ENCODE measurements at places on chromosomes 12 and 14.

GRCh38 chr12:14111230-14111865, 129.9 kb upstream of the GRIN2B start:
- no peak for DNase-seq

GRCh38 chr12:54052438-54053002, 1.1 kb upstream of the HOXC4 start:
- DNase-seq = no peak

- DNase-seq = no peak
These were observed 265.9 kb upstream of the PLEKHG7 start for GRCh38 chr12:92436856-92437255.

DNA sequence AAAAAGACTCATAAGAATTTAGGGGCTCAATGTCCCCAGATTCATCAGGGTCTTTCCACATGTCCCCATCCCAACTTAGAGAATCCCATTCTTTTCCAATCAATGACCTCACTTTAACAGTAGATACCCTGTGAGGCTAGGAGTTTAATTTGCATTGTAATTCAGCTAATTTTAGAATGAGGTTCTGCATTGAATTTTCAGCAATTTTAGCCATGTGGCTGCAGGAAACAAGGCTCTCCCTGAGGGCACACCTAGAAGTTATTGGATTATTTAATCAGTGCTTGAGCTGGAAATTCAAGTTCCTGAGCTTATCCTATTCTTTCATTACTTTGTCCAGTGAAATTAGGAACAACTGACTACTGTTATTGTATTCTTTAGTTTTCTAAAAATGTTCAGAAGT, 433.8 kb downstream of the ADAMTS20 start:
- DNase-seq = no peak

DNA sequence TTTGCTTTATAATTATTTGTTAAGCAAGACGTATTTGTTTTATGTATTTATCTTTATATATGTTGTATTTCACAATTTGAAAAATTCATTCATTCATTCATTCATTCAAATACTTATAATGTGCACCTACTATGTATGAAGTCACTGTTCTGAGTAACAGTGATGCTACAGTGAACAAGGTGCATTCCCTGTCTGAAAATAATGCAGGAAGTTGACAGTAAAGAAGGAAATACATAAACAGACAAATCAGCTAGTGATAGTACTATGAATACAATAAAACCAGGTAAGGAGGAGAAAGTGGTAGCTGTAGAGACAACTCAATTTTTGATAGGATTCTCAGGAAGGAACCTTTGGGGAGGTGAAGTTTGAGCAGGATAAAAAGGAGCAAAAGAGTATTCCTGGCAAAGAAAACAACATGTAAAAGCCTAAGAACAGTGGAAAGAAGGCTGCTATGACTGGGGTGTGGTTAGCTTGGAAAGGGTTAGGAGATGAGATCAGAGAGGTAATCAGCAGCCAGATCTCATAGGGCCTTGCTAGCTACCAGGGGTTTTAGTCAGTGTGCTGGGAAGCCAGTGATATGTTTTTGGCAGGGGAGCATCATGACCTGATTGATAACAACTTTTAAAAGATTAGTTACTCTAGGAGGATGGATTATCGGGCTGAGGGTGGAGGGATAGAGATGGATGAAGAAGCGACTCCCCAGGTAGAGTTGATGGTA, 17.4 kb downstream of the BICDL1 start:
- no peak for DNase-seq

GRCh38 chr12:51465491-51465890, 40.9 kb downstream of the SLC4A8 start:
- DNase-seq = no peak

DNA sequence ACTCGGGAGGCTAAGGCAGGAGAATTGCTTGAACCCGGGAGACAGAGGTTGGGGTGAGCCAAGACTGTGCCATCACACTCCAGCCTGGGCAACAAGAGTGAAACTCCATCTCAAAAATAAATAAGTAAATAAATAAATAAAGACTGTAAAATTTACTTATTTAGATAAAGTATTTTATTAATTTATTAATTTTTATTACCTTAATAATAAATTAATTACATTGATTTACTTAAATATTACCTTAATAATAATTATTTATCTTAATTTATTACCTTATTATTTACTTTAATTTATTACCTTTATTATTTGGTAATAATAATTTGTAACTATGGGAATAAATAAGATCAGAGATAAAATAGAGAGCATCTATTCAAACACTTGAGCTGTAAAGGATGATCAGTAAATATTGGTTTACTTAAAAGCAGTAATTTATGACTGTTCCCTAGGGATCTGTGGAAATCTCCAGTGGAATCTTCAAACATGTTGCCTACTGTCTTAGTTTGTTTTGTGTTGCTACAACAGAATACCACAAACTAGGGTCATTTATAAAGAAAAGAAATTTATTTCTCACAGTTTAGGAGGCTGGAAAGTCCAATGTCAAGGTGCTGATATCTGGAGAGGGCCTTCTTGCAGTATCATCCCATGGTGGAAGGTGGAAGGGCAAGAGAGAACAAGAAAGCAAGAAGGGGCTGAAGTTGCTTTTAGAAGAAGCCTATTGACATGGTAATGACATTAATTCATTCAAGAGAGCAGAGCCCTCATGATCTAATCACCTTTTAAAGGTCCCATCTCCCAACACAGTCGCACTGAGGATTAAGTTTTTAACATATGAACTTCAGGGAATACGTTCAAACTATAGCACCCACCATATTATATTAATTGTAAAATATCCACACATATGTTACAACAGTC, 37.1 kb downstream of the SOCS2 start:
- DNase-seq = no peak

- no peak for DNase-seq
These were observed 11.5 kb downstream of the ISCA2 start for GRCh38 chr14:74504874-74505720.

DNA sequence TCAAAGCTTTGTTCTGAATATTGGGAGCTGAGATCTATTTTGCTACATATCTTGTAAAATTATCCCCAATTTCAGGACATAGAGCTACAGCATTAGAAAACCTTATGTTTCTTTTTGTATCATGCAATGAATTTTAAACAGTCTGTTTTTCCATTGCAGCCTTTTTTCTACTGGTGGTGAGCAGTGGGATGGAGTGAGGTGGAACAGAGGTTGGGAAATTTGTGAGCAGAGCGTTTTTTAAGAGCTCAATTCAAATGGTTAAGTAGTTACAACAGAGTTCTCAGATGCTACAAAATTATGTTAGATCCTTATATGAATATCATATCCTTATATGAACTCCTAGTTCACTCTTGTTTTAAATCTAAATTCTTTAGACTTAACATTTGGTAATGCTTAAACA, 139.0 kb upstream of the PLEKHG7 start:
- DNase-seq = no peak

GRCh38 chr12:98893126-98893674, 248.1 kb downstream of the APAF1 start:
- DNase-seq = no peak

DNA sequence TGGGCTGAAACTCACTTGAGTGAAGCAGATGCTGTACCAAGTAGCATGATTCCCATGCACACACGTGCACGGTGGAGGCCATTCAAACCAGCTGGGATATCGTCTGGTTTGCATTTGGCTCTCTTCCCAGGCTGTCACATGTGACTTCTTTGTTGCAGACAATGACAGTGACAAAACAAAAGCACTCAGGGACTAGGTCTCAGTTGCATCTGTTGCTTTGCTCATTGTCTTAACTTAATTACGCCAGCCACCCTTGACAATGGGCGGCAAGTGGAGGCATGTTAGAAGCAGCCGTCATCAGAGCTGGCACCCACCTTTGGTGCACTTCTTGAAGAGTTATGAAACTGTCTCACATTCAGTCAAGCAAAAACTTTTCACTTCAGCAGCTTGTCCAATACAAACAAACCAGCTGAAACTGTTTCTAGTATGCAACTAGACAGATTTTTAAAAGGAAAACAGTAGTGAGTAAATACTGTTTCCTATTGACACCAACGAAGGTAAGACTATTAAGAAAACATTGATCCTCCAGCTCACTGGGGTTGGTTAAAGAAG, 74.3 kb downstream of the IGF1 start:
- DNase-seq = no peak

DNA sequence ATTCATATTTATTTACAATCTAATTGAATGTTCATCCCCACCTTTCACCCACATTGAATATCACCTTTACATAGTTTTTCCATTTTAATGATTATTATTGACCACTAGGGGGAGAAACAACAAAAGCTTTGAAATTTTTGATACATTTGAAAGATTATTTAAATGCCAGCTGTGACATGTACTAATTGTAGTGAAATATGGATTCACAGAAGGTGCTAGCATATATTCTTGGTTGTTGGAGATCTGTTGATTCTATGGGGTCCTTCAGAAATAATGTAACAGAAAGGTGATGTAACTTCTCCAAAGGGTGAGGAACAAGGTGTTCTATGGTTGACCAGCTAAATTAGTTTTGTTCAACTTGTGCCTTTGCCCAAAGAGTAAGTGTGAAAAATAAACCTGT, 22.4 kb upstream of the GPR33 start:
- DNase-seq = peak; percentile 14

- no peak for DNase-seq
These were observed 18.0 kb upstream of the DLK1 start for GRCh38 chr14:100708425-100709288.

DNA sequence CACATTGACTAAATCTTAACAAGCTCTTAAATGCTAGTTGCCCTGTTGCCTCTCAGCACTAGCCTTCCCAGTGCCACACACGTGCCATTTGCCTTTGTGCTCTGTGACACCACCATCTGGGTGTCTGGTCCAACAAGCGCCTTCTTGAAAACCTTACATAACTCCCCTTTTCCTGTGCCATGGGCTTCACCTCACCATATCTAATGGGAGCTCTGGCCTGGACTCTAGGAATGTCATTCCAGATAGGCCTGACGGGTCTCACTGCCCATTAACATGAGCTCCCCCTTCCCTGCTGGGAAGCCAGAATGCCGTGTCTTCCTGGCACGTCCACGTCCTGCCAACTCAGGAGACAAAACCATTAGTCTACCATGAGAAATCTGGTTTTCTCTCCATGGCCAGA, 24.4 kb downstream of the SSPN start:
- DNase-seq = no peak

DNA sequence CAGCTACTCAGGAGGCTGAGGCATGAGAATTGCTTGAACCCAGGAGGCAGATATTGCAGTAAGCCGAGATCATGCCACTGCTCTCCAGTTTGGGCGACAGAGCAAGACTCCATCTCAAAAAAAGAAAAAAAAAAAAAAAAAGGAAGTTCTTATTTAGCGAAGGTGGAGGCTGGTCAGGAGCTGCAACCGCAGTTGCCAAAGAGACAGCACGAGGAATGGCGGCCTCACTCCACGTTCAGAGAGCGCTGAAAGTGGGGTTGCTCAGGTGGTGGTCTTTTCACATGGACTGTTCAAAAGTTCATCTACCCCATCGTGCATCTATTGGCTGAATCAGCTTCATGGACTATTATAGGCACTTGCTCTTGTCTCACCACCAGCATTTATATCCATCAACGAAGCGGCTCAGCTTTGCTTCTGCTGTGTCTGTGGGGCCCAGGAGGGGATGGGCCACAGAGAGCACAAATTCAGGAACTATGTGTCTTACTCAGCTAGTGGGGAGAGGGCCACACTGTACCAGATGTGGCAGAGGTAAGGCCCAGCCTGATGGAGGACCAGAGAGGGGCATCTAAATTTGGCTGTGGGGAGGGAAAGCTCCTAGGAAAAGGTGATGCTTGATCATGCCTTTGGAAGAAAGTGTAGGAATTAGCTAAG, 27.3 kb downstream of the SLC25A47 start:
- DNase-seq = no peak

DNA sequence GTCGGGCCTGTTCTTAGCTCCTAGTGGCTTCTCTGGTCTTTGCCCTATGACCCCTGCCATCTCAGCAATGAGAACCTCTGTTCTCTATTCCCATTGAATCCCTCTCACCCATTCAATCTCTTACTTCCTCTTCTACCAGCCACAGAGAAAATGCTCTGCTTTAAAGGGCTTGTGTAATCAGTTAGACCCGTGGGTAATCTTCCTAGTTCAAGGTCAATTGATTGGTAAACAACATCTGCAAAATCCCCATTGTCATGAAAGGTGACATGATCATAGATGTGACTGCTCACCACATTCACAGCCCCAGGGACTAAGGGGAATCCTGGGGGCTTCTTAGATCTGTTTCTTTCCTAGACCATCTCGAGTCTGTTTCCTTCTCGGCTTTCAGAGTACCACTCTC, 7.2 kb upstream of the CCDC197 start:
- DNase-seq = no peak

DNA sequence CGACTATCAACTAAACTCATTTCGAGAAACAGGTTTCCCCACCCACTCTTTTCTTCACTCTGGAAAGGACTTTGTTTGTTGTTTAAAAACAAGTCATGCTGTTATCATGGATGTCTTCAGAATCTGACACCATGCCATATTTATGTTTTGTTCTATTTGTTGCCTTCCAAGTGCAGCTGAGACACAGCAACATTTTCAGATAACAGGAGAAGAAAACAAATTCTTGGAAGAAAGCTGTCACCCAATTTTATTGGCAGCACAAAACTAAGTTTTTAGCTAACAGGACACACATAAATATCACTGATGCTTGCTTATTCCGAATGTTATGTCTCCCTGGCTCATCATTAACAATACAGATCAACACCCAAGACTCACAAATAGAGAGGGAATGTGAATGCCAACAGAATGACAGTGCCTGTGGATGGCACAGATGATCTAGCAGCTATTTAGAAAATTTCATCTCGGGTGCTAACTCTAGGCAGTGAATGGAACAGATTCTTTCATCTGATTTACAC, 147.9 kb downstream of the RPS29 start:
- DNase-seq = no peak

DNA sequence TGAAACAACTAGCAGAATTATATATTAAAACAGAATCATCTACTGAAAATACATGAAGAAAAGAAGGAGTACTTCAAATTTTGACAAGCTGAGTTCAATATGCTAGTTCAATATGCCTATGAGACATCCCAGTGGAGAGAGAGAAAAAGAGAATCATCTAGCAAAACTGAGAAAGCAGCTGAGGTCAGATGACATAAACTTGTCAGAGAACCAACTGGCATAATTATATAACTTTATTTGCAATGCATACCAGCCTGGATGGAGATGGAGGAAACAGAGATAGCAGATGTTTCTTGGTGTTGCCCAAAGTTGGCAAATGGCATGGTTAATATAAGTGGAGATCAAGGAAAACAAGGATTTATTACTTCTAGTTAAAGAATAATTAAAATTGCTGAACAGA, 148.7 kb upstream of the PDZRN4 start:
- DNase-seq = no peak

GRCh38 chr12:90311561-90311960, 602.9 kb upstream of the ATP2B1 start:
- no peak for DNase-seq

DNA sequence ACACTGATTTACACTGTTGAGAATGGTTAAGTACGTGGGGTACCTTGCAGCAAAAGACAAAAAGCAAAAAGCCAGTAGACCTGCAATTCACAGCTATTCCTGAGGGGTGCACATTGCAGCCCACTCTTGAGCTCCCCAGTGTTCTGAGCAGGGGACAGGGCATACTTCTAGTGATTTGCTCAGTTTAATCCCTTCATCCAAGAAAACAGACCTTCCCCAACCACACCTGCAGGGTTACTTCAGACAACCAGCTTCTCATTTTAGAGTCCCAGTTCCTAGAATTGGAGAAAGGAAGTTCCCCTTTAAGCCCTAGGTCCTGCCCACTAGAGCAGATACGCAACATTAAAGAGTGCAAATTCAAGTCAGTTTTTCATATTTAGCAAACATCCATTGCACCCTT, 3.6 kb upstream of the WSB2 start:
- no peak for DNase-seq
